ENCODE measurements at places on chromosomes 3 and 15.
A peak's percentile ranks its signal among the peaks of the same experiment; 100 is the strongest.

DNA sequence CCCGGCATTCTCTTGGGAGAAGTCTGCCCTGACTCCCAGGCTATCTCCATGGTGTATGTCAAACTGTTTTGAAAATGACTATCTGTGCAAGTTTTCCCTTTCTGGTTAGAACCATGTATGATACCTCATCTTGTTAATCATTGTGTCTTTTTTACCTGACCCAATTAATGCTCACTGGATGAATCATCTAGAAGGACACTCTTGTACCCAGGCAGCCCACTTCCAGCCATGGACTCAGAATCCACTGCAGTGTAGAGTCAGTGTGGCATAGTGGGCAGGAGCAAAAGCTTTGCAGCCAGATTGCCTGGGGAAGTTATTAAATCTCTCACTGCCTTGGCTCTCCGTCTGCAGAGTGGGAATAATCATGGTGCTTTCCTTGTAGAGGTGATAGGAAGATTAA is 1.2 kb downstream of the FAM3D start:
- DNase-seq = peak; percentile 7

GRCh38 chr15:50277370-50277769 is 11.8 kb upstream of the HDC start:
- no peak for DNase-seq

GRCh38 chr3:112897791-112898190 is 51.1 kb upstream of the CD200R1L start:
- no peak for DNase-seq

DNA sequence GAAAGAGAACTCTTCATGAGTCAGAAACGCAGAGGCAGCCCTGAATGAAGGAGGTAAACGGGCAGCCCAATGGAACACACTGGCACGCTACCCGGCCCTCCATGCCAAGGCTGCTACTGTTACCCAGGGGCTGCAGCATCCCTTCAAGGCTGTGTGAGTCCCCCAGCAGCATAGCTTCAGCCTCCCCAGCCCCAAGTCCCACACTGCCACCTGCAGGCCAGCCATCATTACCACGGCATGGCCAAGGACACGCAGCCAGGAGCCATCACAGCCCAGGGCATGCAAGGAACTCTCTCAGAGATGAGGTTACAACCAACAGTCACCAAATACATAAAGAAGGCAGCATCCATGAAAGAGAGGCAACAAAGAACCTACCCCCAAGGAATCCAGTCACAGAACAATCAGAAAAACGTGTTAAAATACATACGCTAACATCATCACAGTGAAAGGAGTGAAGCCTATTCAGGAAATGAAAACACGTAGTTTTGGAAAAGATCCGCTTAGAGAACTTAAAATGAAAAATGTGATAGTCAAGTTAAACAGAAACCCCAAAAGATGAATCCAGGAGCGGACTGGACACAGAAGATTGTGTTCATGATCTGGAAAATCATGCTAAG is 22.4 kb downstream of the PLA2G4F start:
- peak; percentile 17 for DNase-seq

DNA sequence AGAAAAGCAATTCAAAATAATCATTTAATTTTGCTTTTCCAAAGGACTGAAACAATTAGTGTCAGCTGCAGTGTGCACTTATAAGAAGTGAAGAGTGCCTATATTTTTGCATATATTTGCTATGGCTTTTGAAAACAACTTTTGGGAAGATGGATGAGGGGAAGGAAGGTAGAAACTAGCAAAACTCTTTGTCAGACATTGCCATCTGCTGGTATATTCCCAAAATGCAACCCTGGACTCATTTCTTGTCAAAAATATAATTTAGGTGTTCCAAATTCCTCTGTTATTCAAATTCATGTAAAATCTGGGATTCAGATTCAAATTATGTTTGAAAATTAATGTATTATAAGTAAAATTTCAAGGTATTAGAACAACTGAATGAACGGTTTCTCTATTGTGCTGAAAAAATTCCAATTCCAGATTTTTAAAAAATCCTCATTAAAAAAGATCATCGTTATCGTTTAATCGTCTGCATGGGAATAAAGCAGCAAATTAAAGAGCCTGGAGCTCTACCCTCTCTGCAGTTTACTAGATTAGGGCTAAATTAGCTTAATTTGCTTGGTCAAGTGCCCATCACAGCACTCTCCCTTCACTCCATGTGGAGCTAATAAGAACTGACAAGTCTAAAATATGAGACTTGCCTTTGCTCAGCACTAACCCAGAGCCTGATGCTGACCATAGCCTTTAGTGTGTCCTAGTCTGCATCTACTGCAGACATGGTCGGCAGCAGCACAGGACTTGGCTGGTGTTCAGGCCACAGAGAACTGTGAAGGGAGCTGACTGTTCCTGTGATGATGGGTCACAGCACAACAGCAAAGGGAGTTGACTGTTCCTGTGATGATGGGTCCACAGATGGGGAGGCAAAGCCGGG is 67.9 kb upstream of the MITF start:
- peak; percentile 42 for DNase-seq

GRCh38 chr3:150783316-150783715 is 20.3 kb upstream of the SIAH2 start:
- DNase-seq = no peak

GRCh38 chr3:157633241-157633640 is 130.0 kb upstream of the VEPH1 start:
- DNase-seq = no peak

DNA sequence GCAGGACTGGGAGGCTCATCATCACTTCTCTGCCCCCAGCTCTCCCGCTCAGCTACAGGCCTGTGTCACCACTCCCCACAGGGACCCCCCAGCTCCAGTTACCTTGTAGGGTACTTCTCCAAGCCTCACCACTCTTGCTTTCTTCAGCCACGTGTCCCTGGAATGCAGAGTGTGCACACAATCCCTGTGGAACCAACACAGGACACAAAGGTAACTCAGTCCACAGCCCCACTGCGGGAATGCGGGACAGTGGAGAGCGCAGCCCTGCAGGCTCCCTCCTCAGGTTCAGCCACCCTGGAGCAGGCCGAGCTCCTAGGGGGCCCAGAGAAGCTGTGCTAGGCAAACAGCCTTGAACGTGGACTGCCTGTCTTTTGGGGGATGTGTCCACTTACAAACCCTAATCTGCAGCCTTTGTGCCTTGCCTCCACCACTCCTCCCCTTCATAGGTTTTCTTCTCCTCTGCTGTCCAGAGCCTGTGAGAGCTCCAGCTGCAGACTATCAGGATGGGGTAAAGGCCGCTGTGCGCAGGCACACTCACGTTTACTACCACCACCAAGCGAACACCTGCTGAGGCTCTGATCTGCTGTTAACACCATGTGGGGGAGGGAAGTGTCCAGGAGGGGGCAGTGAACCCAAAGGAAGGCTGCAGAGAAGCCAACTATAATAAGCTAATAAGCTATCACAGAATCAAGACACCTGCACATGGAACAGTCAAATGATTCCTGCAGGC is 26.0 kb downstream of the XPC start:
- DNase-seq = no peak

DNA sequence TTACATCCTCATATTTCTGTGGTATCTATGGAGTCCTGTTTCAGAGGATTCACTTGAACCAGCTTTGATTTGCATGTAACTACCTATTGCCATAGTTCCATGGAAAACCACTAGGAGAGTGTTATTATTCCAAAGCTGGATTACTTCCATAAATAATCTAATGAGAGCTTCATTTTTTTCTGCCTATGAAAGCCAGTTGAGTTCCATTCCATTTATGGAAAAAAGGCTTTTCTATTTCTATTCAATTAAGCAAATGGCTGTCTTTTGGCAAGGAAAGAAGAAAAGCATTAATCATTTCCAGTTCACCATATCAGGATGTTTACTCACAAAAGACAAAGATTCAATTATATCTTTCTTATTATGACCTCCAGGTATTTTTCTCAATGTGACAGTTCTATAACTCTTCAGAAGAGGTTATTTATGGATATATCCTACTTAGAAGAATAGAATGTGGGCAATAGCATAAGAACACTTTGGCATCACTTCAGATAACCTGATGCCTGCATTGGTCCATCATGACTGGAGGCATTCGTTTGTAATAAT is 259.9 kb upstream of the ZPLD1 start:
- peak; percentile 25 for DNase-seq

GRCh38 chr3:63654211-63654610 is 1.7 kb downstream of the SNTN start:
- DNase-seq = peak; percentile 20

GRCh38 chr3:78041486-78041885 is 1001.6 kb downstream of the ROBO2 start:
- peak; percentile 10 for DNase-seq

DNA sequence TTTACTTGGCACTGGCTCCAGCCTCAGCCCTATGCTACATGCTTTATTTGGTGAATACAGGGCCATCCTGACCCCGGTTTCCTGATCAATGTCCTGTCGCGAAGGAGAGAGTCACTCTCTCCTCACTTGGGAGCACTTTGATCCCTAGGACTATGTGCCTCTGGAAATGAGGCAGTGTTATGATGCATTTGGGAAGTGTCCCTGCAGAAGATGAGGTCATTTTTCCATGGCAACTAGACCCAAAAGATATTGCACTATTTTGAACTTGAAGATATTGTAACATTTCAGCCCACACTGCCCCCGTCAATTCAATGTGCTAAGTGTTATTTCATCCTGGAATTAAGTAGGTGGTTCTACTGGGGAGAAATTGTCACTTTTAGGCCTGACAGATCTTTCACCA is 68.0 kb downstream of the LRRK1 start:
- peak; percentile 28 for DNase-seq

DNA sequence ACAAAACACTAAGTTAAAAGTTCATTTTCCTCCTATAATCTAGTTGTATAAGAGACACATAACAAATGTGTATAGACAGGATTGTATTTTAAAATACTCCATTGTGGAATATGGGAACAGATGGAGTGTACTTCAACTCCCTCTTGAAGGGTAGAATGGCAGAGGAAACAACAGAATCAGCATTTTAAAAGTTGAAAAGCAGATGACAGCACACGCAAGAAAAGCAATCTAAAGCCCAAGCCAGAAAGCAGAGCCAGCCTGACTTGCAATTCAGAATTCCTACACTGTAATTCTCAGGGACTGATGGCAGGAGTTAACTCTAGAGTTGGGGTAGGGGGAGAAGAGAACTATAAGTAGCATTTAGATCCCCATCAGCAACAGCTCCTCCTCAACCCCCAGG is 22.8 kb downstream of the MORC1 start:
- no peak for DNase-seq

DNA sequence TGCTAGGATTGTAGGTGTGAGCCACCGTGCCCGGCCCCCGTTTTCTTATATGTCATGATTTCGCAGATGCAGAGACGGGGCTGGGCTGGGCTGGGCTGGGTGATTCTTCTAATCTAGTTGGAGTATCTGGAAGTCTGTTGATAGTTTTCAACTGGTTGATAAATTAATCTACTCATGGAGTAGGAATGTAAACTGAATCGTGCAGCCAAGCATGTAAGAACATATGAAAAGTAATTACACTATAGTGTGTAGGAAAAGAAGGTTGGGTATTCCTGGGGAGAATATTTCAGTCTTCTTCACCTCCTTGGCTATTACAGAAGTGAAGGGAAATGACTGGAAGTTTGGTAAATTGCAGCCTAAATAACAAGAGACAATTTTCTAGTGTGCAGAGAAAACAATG is 82.6 kb upstream of the MAGI1 start:
- peak; percentile 88 for DNase-seq

GRCh38 chr3:37730383-37730782 is 131.3 kb upstream of the CTDSPL start:
- DNase-seq = no peak

GRCh38 chr3:119018690-119019463 is 15.8 kb downstream of the IGSF11 start:
- no peak for DNase-seq

GRCh38 chr3:127964816-127965215 is 49.8 kb downstream of the KBTBD12 start:
- no peak for DNase-seq

- DNase-seq = peak; percentile 76
These were observed 66.5 kb downstream of the UBE3A start for GRCh38 chr15:25372298-25372697.

DNA sequence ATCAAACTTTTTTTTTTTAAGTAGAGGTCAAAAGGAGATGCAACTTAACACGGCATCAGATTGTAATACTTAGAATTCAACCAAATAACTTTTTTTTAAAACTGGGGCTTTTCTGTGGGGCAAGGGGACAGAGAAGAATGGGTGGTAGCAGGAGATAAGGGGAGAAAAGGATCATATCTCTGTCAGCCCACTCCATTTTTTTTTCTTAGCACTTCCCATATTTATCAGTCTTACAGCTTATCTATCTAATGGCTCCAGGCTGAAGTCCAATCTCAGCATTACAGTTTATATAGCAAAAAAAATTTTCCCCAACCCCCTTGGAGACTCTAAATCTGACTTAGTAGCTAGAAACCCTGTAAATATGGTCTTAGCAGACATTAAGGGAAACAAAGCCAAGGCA is 69.3 kb downstream of the PIK3R4 start:
- DNase-seq = no peak

DNA sequence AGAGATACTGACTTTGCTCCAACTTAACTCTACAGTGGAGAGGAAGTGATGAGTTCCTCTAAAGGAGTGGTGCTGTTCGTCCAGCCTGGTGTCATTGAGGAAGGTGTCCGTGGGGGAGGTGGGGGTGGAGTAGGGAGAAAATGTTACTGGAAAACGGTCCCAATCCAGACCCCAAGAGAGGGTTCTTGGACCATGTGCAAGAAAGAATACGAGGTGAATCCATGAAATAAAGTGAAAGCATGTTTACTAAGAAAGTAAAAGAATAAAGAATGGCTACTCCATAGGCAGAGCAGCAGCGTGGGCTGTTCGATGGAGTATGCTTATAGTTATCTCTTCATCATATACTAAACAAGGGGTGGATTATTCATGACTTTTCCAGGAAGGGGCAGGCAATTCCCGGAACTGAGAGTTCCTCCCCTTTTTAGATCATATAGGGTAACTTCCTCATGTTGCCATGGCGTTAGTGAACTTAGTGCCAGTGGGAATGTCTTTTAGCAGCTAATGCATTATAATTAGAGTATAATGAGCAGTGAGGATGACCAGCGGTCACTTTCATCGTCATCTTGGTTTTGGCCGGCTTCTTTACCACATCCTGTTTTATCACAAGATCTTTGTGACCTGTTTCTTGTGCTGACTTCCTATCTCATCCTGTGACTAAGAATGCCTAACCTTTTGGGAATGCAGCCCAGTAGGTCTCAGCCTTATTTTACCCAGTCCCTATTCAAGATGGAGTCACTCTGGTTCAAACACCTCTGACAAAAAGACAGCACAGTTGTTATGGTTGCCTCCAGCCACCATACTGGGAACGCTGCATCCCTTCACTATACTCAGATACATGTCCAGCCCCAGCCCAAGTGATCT is 38.6 kb downstream of the CLEC3B start:
- DNase-seq = peak; percentile 94
